ENCODE measurements at places on chromosomes 1 and 21.

DNA sequence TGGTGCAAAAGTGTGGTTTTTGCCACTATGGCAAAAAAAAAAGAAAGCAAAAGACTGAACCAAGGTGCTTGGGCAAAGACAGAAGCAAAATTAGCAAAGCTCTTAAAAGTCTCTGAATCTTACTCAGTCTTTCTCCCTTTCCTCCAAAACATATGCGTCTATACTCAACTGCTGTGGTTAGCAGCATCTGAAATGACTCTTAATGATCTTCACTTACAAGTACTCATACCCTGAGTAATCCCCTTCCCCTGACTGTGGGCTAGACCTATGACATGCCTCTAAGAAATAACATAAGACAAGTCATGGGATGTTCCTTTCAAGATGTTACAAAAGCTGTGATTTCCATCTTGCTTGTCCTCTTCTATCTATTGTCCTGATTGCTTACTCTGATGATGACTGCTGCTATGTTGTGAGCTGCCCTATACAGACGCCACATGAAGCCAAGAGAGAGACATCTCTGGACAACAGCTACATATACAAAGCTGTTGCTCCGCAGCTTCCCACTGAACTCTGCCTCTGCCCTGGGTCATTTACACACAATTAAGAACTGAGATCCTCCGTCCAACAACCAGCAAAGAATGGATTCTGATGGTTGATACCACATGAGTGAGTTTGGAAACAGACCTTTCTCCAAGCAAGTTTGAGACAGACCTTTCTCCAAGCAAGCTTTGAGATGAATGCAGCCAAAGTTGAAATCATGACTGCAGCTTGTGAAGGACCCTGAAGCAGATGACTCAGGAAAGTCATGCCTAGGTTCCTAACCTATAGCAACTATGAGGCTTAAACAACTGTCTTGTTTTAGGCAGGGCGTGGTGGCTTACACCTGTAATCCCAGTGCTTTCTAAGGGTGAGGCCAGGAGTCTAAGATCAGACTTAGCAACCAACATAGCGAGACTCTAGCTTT, 55.2 kb downstream of the PUM1 start:
- peaks cover 8% of the 10 kb centered on the region for H3K4me1 ChIP-seq
- H3K27ac ChIP-seq = no peak overlapping the region
- H3K36me3 ChIP-seq = peaks cover 2% of the 10 kb centered on the region
- H3K27me3 ChIP-seq = no peaks in the 10 kb centered on the region

GRCh38 chr1:153928791-153929341, 6.1 kb upstream of the GATAD2B start:
- no peak overlapping the region for H3K27ac ChIP-seq
- H3K4me3 ChIP-seq = no peak overlapping the region
- H3K27me3 ChIP-seq = no peaks in the 10 kb centered on the region
- DNase-seq = no peak
- no peaks in the 10 kb centered on the region for H3K4me1 ChIP-seq

DNA sequence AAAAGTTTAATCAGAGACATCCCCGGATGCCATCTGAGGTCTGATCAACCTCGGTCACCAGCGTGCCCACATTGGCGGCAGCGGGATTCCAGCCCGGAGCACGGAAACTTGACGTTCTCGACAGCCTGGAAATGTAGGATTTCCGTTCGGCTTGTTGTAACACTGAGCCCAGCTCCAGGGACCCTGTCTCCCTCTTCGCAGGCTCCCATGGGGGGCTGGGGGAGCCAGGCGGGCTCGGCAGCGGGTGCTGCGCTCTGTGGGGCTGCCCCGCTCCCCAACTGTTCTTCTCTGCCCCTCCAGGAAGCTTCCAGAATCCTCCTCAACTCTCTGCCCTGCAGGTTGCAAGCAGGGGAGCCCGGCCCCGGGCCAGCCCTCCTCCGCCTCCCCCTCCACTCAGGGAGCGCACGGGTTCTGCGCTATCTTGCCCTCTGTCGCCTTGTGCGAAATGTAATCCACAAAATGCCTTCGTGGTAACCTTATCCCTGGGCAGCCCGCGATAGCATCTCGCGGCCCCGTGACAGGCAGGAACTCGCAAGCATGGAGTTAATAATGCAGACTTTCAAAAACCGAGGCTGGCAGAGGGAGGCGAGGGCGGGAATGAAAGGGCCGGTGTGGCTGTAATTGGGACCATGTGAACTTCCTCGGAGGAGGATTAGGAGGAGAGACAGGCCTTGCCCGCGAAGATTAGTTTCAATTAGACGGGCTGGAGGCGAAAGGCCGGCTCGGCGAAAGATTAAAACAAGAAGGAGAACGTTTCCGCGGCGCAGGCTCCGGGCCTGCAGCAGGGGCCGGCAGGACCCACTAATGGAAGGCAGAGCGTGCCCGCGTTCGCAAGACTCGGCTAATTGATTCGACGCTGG, 53.9 kb upstream of the TTC34 start:
- H3K36me3 ChIP-seq = no peaks in the 10 kb centered on the region
- no peak overlapping the region for H3K4me3 ChIP-seq
- no peaks in the 10 kb centered on the region for H3K4me1 ChIP-seq
- no peak for DNase-seq

GRCh38 chr1:117301901-117302300, 65.3 kb upstream of the MAN1A2 start:
- H3K4me3 ChIP-seq = no peak overlapping the region
- no peak overlapping the region for H3K27ac ChIP-seq
- peaks cover 2% of the 10 kb centered on the region for H3K4me1 ChIP-seq
- no peaks in the 10 kb centered on the region for H3K36me3 ChIP-seq
- H3K27me3 ChIP-seq = no peaks in the 10 kb centered on the region

DNA sequence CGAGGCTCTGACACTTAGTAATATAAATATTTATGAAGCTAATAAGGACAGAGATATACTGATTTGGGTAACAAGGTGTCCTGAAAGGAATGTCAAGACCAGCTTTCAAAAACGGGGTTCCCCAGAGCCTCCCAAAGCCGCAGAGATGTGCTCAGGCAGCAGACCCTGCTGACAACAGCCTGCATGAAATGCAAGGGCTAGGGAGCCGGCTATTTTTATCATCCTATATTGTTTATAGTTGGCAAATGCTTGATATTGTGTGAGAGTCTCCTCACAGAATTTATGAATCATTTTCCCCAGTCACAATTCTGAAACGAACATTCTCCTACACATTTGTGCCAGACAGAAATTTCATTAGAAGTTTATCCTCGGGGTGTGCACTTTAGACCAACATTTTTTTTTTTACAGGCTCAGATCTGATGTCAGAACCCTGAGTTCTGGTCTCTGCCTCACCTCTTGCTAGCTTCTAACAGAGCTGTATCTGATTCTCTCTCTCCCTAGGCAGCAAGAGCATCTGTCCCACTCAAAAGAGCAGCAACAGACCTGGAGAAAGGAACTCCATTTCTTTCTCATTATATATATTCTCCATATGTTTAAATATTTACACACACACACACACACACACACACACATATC, 302.3 kb upstream of the PLD5 start:
- no peak for DNase-seq
- no peak overlapping the region for H3K4me3 ChIP-seq
- no peaks in the 10 kb centered on the region for H3K27me3 ChIP-seq
- H3K27ac ChIP-seq = no peak overlapping the region

GRCh38 chr1:39846796-39847195, 36.5 kb downstream of the TRIT1 start:
- H3K27me3 ChIP-seq = no peaks in the 10 kb centered on the region
- no peak overlapping the region for H3K4me3 ChIP-seq
- peaks cover 5% of the 10 kb centered on the region for H3K36me3 ChIP-seq
- no peak for DNase-seq
- H3K27ac ChIP-seq = no peak overlapping the region

DNA sequence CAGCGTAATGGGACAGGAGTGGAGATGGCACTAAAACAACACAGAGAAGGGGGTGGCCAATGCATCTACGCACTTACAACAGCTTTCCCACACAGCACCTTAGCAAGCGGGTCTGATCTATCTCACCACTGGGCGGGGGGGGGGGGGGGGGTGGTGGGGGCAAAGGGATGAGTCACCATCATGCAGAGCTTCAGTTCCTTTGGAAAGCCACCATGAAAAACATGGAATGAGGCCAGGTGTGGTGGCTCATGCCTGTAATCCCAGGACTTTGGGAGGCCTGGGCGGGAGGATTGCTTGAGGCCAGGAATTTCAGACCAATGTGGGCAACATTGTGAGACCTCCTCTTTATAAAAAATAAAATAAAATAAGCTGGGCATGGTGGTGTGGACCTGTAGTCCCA, 47.2 kb downstream of the KLHDC7A start:
- no peak for DNase-seq
- H3K4me1 ChIP-seq = no peaks in the 10 kb centered on the region
- H3K4me3 ChIP-seq = no peak overlapping the region
- H3K27ac ChIP-seq = no peak overlapping the region

DNA sequence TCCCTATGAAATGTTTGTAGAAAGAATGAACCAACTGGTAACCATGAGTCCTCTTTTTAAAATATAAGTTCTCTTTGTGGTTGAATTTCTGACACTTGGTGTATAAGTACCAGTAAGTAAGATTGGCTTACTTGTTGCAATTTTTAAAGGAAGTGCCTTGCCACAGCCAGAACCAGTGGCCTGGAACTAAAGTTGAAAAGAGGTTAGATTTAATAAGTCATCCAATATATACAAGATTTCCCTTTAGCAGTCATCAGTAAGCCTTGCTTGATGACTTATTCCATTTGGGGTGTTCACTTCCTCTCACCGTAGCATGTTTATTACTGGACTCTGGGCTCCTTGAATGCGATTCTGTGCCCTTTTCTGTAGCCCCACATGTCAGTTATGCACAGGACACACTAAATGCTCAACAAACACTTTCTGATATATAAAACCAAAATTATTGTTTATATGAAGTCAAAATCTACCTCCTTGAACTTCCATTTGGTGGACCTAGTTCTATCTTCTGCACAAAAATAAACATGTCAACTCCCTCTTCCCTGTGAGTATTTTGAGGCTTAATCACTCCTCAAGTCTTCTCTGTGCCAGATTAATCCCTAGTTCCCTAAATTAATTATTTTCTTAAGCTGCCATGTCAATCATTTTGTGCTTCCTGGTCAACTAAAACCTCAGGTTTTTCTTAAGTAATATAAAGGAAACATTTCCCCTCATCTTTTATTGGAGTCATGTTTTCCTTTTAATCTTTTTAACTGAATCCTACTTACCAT, 218.1 kb downstream of the ST6GALNAC3 start:
- H3K27me3 ChIP-seq = no peaks in the 10 kb centered on the region
- H3K4me3 ChIP-seq = no peak overlapping the region
- no peak overlapping the region for H3K27ac ChIP-seq
- peaks cover 8% of the 10 kb centered on the region for H3K4me1 ChIP-seq
- H3K36me3 ChIP-seq = no peaks in the 10 kb centered on the region

DNA sequence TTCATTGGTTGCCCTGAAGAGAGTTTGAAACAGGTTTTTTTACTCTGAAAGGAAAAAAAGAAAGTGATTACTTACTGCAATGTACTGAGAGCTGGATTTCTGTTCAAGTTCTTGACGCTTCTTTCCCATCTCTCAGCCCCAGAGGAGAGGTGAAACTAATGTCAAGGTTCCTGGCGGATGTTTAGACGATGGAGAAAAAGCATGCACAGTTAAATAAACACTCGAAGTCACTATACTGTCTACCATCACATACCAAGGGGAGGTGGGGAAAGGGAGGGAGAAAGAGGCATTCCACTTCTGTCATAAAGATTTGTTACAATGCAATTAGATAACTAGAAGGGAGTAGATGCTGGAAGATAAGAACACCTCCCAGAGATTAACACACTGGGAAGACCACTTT, 177.0 kb upstream of the TNR start:
- DNase-seq = peak; percentile 88
- H3K27me3 ChIP-seq = no peaks in the 10 kb centered on the region
- no peak overlapping the region for H3K4me3 ChIP-seq

GRCh38 chr1:45863218-45863617, 59.8 kb downstream of the MAST2 start:
- no peak for DNase-seq
- H3K4me1 ChIP-seq = peaks cover 1% of the 10 kb centered on the region
- H3K4me3 ChIP-seq = no peak overlapping the region
- no peaks in the 10 kb centered on the region for H3K27me3 ChIP-seq
- H3K27ac ChIP-seq = no peak overlapping the region

DNA sequence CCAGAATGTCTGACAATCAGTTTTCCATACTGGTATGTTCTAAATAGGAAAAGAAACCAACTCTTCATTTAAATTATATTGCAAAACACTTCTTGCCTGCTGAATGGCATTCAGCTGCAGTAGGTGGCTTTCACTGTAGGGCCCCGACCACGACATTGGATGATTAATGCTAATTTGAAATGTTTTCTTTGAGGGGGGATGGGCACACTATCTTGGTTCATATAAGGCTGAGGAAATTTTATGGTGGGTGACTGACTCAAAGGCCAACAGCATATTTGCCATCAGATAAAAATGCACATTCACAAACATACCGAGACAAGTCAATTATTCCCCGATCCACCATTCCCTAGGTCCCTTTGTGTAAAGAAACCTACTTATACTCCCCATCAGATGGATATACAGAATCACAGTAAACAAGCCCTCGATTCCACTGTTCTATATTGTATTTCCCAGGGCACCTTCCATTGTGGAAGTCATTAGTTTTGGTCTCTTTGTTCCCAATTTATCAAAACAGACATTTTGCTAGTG, 464.2 kb upstream of the DAB1 start:
- DNase-seq = no peak
- no peaks in the 10 kb centered on the region for H3K27me3 ChIP-seq
- H3K4me1 ChIP-seq = no peaks in the 10 kb centered on the region
- H3K27ac ChIP-seq = no peak overlapping the region

GRCh38 chr1:214473387-214473786, 78.0 kb downstream of the PTPN14 start:
- no peaks in the 10 kb centered on the region for H3K36me3 ChIP-seq
- H3K4me3 ChIP-seq = no peak overlapping the region
- DNase-seq = peak; percentile 85
- H3K4me1 ChIP-seq = peaks cover 35% of the 10 kb centered on the region

- no peak overlapping the region for H3K4me3 ChIP-seq
- no peaks in the 10 kb centered on the region for H3K27me3 ChIP-seq
- peak; percentile 53 for DNase-seq
- no peak overlapping the region for H3K27ac ChIP-seq
- no peaks in the 10 kb centered on the region for H3K36me3 ChIP-seq
Observed at GRCh38 chr1:1164701-1165451, 8.8 kb upstream of the TTLL10 start.

GRCh38 chr1:226233293-226233692, 9.8 kb downstream of the MIXL1 start:
- no peaks in the 10 kb centered on the region for H3K4me1 ChIP-seq
- no peak overlapping the region for H3K4me3 ChIP-seq
- DNase-seq = peak; percentile 61
- no peak overlapping the region for H3K27ac ChIP-seq
- H3K27me3 ChIP-seq = no peaks in the 10 kb centered on the region

GRCh38 chr1:3415260-3416090, 39.0 kb upstream of the ARHGEF16 start:
- H3K36me3 ChIP-seq = no peaks in the 10 kb centered on the region
- H3K27me3 ChIP-seq = no peaks in the 10 kb centered on the region
- H3K4me3 ChIP-seq = no peak overlapping the region
- no peak for DNase-seq

DNA sequence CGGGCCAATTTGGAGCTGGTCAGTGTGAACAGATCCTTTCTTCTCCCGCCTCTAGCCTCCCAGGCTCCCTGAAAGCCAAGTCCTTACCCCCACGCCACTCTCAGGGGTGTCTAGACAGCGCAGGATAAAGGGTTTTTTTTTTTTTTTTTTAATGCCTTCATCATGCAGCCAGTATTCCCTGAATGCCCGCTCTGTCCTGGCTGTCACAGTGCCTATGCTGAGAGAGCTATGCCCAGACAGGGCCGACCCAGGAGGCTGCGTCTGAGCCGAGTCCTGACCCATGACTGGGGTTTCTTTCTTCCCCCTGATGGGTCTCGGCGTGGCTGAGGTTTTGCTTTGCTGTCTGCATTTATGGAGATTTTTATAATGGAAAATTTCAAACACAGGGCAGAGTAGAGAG, 18.3 kb downstream of the SPSB1 start:
- H3K27me3 ChIP-seq = no peaks in the 10 kb centered on the region
- peaks cover 5% of the 10 kb centered on the region for H3K4me1 ChIP-seq
- H3K36me3 ChIP-seq = no peaks in the 10 kb centered on the region

Data from mesendoderm (in vitro differentiated cells).